Urinary bladder (tissue), 4 donors: ENCODE measurements at places on chromosomes 2 and 18.

DNA sequence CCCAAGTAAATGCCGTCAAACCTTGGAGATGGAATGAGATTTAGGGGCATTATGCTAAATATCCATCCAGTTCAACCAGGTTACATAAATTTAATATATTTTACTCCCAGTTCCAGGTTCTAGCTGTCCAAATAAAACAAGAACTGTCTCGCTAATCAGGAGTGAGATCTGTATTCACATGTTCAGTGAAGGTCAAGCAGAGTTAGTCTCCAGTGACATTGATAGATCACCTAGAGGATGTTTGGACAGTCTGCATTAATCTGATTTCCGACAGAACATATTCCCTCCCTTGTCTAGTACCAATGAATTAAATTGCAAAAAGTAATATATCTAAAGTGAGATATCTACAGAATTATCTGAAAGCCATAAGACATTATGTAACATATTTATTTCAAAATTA, 979.4 kb upstream of the CNTNAP5 start:
- DNase-seq = no peak

DNA sequence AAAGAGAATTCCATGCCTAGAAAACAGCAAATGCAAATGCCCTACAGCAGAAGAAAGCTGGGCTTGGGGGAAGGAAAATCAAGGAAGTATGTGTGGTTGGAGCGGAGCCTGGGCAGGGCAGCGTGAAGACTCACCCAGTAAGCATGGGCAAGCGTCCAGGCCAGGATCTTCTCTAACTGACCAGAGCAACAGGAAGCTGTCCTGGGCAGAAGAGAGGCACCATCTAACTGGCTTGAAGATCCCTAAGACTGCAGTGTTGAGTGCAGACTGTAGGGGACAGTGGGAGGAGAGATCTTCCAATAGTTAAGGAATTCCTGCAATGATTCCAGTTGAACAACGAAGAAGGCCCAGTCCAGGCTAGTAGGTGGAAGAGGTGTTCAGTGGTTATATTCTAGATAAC, 57.9 kb downstream of the NXPH2 start:
- no peak for DNase-seq

DNA sequence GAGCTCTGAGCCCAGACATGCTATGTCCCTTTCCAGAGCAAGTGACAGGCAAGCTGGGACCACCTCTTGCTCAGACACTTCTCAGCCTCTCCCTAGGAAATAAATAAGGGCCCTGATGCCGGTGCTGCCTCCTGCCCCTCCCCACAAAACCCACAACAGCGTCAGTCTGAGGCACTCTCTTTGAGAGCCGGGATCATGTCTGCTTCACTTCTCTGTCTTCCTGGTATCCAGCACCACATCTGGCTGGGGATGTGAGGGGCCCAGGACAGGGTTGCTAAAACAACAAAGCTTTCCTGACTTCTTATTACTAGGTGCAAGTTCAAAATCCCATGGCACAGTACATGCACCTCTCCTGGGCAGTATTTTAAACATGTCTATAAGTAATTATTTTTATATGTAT, 103.9 kb upstream of the GLI2 start:
- no peak for DNase-seq

DNA sequence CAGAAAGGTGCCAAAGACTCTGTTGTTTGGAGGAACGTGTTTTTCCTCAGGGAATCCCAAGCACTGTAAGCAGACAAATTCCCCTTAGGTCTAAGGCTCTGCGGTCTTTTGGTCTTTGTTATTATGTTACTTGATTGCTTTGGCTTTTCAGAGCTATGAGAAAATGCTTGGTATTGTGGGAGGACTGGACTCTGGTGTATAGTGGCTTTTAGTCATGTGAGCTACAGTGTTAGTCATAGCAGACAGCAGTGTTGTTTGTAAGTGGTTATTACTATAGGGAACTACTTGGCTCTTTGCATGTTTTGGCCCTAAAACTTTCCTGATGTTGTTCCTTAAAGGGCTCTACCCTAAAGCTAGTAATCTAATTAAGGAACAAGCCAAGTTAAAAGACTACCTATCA, 956.2 kb upstream of the LRATD1 start:
- no peak for DNase-seq

- no peak for DNase-seq
Observed at GRCh38 chr2:108428286-108429009, 20.6 kb upstream of the GCC2 start.

GRCh38 chr2:178403671-178404306, 47.2 kb downstream of the PRKRA start:
- DNase-seq = no peak

DNA sequence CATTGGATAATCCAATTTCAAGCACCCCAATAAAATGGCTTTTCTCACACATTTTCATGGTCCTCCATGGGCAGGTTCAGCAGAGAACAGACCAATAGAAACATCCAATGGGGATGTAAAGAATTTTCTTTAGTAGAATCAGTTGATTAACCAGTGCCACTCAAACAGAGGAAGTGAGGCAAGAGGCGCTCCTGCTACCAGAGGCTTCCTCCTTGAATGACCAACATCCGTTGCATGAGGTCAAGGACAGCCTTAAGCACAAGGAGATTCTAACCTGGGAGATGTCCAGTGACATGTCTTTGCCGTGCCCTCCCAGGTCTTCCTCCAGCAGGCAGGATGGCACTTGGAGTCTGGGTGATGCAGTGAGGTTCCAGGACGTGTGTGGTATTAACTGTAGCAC, 146.6 kb downstream of the PIEZO2 start:
- DNase-seq = no peak

DNA sequence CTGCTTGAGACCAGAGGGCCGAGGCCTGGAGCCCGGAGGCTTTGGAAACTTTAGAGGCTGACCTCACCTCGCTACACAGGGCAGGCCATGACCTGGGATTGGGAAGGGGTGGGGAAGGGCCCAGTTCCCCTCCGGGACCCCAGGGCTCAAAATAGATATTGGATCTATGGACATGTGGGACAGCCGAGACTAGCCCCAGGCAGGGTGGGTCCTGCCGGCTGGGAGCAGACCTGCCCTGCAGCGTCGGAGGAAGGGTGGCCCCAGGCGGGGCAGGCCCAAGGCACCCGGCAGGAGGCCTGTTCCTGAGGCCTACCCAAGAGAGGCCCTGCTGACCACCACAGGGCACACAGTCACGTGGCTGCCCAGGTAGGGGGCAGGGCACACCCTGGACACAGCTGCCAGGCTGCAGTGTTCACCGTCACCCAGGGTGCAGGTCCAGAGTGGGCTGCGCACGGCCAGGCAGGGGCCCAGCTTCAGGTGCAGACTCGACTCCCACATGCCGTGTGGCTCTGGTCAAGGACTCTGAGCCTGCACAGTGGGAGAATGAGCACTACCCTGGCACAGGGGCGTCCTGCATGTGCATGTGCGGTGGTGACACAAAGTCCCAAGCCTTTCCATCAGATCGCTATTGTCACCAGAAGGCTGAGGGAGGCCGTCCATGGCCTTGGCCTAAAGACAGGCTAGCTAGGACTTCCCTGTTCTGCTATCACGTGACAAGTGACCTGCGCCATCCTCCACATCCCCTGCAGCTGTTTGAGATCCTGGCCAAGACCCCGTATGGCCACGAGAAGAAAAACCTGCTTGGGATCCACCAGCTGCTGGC, 13.2 kb downstream of the ANO7 start:
- DNase-seq = no peak
